HepG2 (cell line): ENCODE measurements at places on chromosomes 11 and 22.

DNA sequence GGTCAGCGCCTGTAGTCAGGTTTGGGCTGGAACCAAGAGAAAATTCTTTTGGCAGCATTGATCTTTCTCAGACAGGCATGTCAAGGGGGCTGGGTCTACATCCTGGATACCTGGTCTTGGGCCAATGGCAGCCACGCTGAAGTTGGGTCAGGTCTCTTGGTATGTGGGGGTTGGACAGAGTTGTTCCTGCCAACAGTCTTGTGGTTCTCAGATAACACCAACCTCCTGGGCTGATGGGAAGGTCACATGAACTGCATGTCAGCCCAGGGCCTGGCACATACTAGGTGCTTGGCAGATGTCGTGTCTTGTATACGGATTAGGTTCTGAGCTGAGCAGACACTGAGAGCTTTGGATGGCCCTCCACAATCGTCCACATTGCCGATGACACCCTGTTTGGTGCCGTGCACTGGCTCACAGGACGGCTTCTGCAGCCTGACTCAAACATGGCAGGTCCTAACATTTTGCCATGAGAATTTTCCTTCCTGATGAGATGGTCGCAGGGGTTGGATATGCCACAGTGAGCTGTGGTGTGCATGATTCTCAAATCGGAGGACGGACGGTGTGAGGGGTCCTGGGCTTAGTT, 42.0 kb downstream of the FBLN1 start:
- DNase-seq: no peak

DNA sequence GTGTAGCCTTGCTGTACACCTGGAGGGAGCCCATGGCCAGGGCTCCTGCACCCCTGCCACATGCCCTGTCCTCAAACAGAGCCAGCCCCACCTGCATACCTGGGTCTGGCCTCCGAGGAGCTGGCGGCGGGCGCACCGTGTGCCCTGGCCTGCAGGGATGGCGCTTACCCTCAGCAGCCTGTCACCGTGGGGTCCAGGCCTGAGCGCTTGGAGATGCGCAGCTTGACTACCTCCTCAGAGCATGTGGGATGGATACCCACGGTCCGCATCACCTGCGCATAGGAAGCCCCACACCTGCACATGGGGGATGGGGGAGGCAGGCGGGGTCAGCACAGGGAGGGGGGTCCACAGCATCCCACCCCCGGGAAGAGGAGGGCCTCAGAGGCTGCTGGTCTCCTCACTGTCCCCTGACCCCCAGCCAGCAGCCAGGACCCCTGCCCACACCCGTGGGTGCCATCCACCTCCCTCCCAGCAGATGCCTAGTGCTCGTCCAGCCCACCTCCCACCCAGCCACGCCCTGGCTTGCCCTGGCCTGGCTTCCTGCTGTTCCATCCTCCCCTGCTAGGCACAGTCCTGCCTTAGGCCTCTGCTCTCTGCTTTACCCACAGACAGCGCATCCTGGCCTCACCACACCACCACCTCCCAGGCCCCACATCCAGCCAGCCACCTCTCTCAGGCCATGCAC, 22.4 kb upstream of the GNB1L start:
- no peak for DNase-seq

DNA sequence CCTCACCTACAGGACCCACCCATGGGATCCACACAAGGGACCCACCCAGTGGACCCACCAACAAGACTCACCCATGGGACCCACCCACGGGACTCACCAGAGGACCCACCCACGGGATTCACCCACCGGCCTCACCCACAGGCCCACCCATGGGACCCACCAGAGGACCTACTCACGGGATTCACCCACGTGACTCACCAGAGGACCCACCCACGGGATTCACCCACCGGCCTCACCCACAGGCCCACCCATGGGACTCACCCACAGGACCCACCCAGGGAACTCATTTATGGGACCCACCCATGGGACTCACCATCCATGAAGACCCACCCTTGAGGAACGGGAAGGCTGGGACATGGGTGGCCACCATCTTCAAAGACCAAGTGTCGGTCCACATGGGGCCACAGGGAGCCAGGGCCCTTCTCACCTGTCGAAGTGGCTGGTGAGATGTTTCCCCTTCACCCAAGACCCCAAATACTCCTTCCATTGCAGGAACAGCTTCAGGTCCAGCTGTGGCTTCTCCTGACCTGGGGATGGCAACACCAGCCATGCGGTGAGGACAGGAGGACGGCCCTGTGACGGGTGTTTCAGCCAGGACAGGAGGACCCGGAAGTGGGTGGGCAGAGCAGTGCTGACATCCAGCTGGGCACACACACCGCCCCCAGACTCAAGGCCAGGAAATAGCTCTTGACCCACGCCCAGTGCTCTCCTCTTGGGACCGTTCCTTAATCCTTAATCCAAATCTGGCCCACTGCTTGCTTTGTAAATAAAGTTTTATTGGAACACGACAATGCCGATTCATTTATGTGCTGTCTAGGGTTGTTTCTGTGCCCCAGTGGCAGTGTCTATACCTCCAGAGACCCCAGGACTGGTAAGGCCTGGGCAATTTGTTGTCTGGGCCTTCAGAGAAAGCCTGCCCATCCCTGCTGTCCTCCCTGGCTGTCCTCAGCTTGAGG, 1005.1 kb downstream of the BRD1 start:
- DNase-seq: no peak

DNA sequence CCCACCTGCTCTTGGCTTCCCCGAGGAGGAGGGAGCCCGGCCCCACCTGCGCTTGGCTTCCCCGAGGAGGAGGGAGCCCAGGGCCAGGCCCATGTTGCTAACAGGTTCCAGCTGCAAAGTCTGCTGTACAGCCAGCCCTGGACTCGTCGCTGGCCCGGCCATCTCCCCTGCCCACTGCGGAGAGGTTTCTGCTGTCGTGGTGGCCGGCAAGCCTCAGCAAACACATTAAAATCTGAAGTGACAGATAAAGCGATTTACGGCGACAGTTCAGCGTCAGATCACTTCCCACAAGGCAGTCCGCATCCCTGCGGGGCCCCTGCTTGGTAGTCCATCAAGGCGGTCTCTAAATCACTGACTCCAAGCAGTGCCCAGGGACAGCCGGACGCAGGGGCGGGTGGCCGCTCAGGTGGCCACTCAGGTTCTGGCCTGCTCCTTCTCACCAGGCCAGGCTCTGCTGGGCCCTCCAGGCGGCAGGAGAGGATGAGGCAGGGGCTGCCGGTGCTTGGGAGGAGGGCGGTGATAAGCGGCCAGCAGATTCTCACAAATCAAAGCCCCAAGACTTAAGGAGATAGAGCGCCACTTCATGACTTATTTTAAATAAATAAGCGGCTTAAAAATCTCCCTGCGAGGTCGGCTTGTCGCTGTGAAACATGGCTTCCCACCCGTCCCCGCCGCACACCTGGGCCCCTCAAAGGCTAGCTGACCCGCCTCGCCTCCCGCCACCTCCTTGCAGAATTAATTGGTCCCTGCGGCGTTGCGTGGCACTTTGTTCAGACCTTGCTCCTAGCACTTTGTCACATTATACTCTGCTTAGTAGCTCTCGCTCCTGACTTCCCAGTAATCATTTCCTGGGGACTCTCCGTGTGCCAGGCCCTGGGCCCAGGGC, 21.1 kb downstream of the MACROD1 start:
- no peak for DNase-seq

- DNase-seq: no peak
Measured at GRCh38 chr22:23608583-23608982, 23.5 kb downstream of the DRICH1 start.

DNA sequence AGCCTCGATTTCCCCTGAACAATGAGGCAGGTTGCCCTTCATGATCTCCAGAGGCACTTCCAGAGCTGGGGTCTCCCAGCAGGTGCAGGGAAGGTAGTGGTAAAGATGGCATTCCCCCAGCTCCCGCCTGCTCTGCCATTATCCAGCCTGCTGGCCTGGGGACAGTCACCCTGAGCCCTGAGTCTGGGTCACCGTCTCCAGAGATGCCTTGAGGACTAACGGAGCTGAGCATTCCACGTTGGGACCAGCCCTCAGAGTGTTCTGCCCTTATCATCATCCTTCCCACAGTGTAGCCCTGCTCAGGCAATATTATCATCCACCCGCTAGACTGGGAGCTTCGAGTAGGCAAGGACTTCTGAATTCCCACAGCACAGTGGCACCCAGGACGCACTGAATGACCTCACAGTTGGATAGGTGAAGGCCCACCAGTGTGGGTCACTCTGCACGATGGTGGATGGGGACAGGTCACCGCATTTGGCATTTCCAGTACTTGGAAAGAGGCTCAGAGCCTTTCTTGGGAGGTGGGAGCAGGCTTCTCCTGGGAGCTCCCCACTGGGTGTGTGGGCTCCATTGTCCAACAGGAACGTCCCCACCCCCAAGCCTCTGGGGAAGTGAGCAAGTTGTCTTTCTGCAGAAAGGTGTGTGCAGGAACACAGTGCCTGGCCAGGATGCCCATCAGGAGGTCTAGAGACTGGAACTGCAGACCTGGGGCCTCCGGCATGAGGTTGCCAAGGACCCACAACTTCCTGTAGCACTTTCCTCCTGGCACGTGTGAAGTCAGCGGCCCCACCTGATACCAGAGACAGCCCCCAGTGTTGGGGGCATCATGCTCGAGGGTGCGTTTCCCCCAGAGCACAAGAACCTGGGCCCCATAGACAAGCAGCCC, 51.4 kb upstream of the WNT7B start:
- no peak for DNase-seq
